ENCODE measurements at places on chromosomes 7 and 10.

DNA sequence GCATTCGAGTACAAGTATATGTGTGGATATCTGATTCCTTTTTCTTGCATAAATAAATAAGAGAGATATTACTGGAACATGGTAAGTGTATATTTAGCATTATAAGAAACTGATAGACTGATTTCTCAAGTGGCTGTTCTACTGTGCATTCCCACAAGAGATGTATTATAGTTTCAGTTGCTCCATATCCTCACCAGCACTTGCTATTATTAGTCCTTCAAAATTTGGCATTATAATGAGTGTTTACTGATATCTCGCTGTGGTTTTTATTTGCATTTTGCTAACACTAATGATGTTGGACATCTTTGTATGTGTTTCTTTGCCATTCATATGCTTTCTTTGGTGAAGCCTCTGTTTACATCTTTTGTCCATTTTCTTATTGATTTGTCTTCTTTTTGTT lies 4.4 kb upstream of the CLRN3 start:
- DNase-seq: no peak

- no peak for DNase-seq
Measured at GRCh38 chr10:107477266-107477665, 312.8 kb upstream of the SORCS1 start.

- DNase-seq: no peak
Measured at GRCh38 chr10:69411476-69411875, 5.2 kb downstream of the TACR2 start.

GRCh38 chr10:77513781-77514331 lies 123.8 kb downstream of the KCNMA1 start:
- DNase-seq: peak; percentile 100

- DNase-seq: no peak
Measured at GRCh38 chr7:120165227-120165626, 107.7 kb upstream of the KCND2 start.

DNA sequence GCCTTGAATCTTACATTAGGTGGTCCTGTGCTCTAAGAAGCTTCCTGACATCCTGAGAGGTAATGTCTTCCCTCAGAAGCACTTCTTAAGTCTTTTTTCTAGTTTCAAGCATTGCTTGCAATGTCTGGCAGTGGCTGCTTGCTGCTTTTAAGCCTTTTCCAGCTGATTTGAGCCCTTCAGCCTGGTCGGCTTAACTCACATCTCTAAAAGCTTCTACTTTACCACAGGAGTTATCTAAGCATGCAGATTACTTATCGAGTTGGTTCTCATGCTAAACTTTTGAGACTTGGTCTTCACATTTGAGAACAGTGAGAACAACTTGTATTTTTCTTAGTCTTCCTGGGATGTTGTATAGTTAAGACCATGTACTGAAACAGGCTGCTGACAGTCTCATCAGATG lies 3.9 kb downstream of the LRMDA start:
- no peak for DNase-seq

- DNase-seq: no peak
Measured at GRCh38 chr10:123514996-123515395, 151.2 kb upstream of the GPR26 start.
